ENCODE measurements at places on chromosomes 5 and 9.
A peak's percentile ranks its signal among the peaks of the same experiment; 100 is the strongest.

- peak; percentile 11 for DNase-seq
Measured at GRCh38 chr9:113998525-113999255, 79.4 kb downstream of the AMBP start.

GRCh38 chr5:58804291-58804690 is 221.4 kb downstream of the RAB3C start:
- no peak for DNase-seq

DNA sequence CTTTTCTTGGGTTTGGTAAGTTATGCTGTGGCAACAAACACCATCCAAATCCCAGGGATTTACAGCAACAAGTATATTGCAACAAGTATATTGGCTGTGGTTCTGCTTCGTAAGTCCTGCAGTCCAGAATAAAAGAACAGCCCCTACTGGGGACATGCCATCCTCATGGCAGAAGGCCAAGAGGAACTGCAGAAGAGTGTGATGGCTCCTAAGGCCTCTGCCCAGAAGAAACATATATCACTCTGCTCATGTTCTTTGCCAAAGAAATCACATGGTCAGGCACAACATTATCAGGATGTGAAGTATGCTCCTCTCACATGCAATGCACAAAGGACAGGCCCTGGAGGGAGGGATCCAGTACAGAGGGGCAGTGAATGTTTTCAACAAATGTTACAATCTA is 159.6 kb upstream of the TAS2R1 start:
- DNase-seq = no peak

- DNase-seq = no peak
Measured at GRCh38 chr5:129748913-129749880, 1.3 kb downstream of the MINAR2 start.

DNA sequence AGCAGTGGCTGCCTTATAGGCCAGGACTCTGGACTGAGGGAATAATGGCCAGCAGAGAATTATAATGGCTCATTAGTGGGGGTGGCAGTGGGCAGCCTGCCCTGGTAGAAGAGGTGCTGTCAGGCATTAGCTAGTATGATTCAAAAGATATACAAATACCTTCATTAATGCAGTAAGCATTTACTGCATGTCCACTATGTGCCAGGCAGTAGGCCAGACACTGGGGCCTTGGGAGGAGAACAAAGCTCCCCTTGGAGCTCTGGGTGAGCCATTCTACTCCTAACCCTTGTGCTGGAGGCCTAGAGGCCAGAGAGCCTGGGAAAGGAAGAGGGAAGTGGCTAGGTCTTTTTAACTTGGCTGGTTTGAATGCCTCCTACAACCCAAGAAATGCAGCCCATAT is 2.0 kb upstream of the GARNL3 start:
- DNase-seq = no peak

DNA sequence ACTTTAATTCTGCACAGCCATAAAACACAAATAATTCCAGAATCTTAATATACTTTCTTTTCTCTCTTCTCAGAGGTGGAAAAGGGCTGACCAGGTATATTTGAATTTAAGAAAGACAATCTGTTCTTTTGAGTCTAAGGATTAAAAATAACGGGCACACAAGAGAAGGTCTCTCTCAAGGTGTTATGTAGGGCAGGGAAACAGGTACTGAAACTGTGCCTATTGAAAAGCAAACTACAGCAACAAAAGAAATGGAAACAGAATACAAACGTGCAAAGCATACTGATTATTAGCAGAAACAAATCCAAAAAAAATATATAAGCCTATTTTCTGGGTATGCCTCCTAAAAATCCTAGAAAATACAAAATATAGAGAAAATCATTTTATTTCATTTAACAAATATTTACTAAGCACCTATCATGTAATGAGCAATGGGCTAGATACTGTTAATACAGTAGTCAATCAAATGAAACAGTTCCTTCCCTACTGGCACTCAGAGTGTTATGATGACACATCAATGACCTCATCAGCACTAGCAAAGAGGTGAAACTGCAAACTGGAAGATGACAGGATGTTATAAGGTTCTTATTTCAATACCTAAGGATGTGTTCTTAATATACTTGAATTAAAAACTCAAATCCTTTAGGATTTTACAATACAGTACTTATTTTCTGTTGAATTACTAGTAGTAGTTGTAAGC is 87.7 kb downstream of the AUH start:
- peak; percentile 68 for DNase-seq

DNA sequence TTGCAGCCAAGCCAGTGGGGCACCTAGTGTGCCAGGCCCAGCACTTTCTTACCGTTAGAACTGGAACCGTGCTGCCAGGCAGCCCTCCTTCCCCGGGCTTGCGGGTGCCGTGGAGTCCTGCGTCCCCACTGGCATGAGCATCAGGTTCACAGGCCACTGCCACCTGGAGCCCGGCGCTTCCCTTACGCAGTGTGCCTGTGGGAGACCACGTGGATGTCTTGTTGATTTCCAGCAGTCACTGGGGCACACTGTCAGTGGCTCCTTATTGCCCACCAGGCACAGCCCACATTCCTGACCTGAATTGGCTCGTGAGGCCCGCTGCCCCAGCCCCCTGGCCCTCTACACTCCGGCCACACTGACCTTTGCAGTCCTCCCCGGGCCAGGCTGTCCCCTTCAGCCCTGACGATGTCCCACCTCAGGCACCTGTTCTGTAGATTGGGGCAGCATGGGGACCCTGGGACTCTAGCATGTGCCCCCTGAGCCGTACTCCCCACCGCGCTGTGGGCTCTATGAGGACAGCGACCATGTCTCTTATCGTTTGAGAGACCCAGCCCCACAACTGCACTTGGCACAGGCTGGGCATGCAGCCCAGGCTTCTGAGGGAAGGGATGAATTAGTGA is 10.4 kb upstream of the CEL start:
- no peak for DNase-seq

DNA sequence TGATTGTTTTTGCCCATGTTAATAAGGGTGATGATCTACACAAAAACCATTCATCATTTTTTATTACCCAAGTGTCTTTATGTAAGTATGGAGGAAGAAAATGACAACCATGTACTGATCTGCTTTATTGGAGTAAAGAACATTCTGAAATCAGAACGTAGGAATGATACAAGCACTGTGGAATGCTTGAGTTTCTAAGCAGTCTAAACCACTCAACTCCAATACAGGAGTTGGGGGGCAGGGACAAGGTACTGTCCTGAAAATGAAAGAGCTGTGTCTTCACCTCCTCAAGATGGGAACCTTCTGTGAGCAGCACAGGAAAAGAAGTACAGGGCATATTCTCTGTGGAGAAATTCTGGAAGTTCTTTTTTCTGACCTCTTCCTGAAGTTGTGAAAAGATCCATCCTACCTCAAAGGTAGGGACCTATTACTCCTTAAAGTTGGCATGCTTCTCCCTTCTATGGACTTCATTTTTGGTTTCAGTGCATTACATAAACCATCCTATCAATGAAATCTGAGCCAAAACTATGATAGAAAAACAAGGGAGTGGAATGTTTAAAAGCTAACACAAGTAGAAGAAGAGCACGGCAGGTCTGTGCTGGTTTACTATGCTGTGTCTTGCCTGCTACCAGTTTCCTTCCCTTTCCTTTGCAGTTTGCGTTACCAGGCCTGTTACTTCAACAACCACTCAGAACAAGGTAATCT is 202.6 kb downstream of the SEMA5A start:
- DNase-seq = peak; percentile 73

DNA sequence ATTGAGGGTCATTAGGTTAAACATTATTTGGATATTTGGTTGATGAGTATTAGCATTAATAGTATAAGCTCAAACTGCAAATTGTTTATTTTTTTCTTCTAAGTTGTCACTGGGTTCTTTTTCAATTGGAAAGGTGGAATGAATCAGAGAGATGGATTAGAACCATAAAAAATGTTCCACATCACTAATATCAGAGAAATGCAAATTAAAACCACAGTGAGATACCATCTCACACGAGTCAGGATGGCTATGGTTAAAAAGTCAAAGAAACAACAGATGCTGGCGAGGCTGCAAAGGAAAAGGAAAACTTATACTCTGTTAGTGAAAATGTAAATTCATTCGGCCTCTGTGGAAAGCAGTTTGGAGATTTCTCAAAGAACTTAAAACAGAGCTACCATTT is 122.8 kb downstream of the CCDC192 start:
- DNase-seq = peak; percentile 81

GRCh38 chr9:127720031-127720864 is 4.4 kb downstream of the TTC16 start:
- DNase-seq = no peak

GRCh38 chr5:31495336-31495735 is 36.6 kb downstream of the DROSHA start:
- DNase-seq = no peak

DNA sequence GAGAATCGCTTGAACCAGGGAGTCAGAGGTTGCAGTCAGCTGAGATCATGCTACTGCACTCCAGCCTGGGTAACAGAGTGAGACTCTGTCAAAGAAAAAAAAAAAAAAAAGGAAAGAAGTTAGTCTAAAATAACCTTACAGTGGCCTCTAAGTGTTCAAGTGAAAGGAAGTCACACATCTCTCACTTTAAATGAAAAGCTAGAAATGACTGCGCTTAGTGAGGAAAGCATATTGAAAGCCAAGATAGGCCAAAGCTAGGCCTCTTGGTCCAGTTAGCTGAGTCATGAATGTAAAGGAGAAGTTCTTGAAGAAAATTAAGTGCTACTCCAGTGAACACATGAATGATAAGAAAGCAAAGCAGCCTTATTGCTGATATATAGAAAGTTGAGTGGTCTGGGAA is 38.1 kb downstream of the ITGA1 start:
- DNase-seq = no peak

- no peak for DNase-seq
Measured at GRCh38 chr5:177085985-177086653, 596 bp upstream of the FGFR4 start.

DNA sequence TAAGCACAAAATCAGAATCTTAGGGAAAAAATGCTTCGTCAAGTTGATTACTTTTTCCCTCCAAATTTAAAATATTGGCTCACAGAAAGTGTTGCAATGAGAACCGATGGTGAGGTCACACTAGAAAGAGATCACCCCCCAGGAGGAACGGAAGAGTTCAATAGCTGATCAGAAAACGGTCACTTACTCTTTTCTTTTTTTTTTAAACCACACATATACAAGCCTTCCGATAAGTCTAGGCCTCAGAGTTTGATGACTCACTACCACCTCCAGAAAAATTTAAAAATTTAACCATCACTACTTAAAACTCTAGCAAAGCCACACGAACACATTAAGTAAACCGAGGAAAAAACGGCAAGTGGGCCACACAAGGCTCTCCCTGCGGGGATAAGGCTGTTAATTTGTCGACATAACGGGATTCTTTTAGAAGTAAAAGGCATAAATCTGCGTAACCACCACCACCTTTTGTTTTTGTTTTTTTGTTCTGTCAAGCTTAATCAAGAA is 1.2 kb downstream of the SURF4 start:
- peak; percentile 71 for DNase-seq

DNA sequence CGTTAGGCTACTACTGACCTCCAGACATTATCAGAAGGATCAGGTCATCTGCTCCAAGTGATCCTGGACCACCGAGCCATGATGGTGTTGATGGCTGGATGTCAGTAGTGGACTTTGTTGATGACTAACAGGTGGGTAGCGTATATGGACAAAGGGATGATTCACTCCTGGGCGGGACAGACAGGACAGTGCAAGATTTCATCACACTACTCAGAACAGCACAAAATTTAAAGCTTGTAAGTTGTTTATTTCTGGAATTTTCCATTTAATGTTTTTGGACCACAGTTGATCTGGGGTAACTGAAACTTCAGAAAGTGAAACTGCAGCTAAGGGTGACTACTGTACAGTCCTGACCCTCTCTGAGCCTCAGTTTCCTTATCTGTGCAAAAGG is 12.7 kb downstream of the PDGFRB start:
- DNase-seq = peak; percentile 96

GRCh38 chr5:137791799-137792198 is 37.6 kb upstream of the HNRNPA0 start:
- DNase-seq = no peak

- DNase-seq = peak; percentile 4
Measured at GRCh38 chr5:93925321-93925720, 183.9 kb upstream of the POU5F2 start.

GRCh38 chr5:376799-377325 is 55.3 kb downstream of the AHRR start:
- no peak for DNase-seq

- peak; percentile 11 for DNase-seq
Measured at GRCh38 chr5:9877488-9877887, 247.3 kb upstream of the TAS2R1 start.

GRCh38 chr5:172872997-172873491 is 39.0 kb downstream of the ERGIC1 start:
- DNase-seq = peak; percentile 38

Measured in EL (cell line).